SIG-M5 (cell line): ENCODE measurements at places on chromosomes 1 and 21.

DNA sequence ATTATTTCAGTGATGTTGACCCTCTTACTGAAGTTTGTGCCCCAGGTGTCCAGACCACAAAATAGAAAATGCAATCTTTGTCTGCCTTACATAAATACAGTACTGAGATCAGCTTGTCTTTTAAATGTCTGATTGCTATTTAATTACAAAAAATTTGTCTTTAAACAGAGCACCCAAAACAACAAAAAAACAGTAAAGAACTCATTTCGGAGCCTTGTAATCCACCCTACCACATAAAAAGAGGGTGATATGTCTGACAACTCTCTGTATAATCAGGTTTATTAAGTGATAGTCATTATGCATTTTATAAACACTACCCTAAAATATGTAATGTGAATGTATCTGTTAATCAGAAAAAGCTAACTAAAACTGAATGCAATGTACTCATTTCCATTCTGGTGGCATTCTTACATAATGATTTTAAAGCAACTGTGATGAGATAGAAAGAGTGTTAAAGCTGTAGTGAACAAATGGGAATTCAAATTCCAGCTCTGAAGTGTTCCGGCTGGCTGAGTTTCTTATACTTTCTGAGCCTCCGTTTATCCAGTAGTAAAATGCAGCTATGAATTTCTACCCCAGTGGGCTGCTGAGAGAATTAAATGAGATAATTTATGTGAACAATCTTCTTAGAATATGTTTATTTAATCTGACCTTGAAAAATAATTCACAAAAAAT, 486.6 kb downstream of the USP25 start:
- DNase-seq: no peak

DNA sequence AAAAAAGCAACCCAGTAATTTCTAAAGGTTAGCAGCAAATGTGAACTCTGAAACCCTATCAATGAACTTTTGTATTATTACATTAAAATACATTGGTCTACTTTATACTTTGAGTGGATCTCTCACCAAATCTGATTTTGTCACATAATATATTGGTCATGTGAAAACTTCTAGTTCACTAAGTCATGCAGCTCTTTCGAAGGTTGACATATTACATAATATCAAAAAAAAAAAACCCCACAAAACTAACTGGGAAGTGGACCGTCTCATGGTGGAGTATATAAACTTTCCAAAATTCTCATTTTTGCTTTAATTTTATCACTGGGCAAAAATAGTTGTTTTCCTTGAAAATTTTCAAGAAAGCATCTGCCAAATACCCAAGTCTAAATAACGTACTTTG, 50.4 kb downstream of the GATAD2B start:
- no peak for DNase-seq

- no peak for DNase-seq
Measured at GRCh38 chr1:201666102-201666501, 127.2 kb downstream of the NAV1 start.

- DNase-seq: no peak
Measured at GRCh38 chr1:26418865-26419349, 8.3 kb downstream of the LIN28A start.

GRCh38 chr1:8752921-8753713, 64.3 kb downstream of the RERE start:
- no peak for DNase-seq
